ENCODE measurements at places on chromosomes 5 and 9. TPM values are rescaled to one million over a fixed set of nuclear protein-coding genes. Genes with fewer than 3 reads are reported as not detected.

The OR1Q1 gene
- total RNA-seq: not detected

The CDH18 gene
- total RNA-seq: 0.32 TPM

The TRIM36 gene
- 1.3 TPM for total RNA-seq

The C1QTNF2 gene
- 2.2 TPM for total RNA-seq

The SLC6A19 gene
- total RNA-seq: 179 TPM

The PCDHGA5 gene
- 3.3 TPM for total RNA-seq

- DNase-seq: peak; percentile 89
Measured at GRCh38 chr5:172417983-172418630, 36.2 kb downstream of the SH3PXD2B start.

DNA sequence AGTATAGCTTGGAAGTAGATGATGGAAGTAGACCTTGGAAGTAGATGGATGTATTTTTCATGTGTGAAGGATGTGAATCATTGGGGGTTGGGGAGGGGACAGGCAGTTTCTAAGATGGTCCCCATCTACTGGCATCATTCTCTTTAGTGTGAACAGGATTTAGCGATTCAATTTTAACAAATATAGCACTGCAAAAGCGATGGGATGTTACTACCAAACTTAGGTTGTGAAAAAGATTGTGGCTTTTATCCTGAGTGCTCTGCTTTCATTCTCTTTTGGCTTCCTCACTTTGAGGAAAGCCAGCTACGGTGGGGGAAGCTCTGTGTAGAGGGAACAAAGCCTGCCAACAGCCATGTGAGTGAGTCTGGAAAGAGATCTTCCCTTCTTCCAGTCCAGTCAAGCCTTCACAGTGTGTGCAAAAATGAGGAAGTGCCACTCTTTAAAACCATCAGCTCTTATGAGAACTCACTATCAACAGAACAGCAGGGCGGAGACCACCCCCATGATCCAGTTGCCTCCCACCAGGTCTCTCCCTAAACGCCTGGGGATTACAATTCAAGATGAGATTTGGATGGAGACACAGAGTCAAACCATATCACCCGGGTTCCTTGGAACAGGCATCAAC lies 441.4 kb downstream of the SH3GL2 start:
- DNase-seq: no peak

- DNase-seq: no peak
Measured at GRCh38 chr5:75364571-75365280, 27.7 kb downstream of the HMGCR start.

DNA sequence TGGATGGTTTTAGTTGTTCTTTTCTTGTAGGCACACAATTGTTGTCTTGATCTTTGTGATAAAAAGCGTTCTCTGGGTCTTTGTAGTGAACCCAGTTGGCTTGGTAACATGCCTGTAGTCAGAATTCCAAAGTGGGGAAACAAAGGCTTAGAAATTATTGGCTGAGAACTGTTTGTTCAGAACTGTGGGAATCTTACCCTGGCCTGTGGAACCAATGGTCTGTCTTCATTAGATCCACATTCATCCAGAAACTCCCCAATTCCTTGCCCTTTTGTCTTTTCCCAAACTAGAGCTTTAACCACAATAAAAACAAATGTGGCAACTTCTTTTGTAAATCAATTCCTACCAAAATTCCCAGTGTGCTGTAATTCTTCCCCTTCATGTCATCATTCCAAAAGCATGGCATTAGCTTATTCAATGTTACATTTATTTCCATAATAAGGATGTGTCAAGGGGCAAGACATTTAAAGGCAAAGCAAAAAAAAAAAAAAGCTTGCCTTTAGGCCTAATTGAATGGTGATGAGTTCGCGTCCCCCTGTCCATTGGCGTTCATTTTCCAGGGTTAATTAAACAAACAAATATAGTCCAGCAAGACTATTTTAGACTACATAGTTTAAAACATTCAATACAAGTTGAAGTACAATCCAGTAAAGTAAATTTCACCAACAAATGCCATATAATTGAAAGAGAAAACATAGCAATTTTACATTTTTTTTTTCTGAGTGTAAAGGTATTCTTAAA lies 249.8 kb upstream of the ZNF608 start:
- DNase-seq: no peak

DNA sequence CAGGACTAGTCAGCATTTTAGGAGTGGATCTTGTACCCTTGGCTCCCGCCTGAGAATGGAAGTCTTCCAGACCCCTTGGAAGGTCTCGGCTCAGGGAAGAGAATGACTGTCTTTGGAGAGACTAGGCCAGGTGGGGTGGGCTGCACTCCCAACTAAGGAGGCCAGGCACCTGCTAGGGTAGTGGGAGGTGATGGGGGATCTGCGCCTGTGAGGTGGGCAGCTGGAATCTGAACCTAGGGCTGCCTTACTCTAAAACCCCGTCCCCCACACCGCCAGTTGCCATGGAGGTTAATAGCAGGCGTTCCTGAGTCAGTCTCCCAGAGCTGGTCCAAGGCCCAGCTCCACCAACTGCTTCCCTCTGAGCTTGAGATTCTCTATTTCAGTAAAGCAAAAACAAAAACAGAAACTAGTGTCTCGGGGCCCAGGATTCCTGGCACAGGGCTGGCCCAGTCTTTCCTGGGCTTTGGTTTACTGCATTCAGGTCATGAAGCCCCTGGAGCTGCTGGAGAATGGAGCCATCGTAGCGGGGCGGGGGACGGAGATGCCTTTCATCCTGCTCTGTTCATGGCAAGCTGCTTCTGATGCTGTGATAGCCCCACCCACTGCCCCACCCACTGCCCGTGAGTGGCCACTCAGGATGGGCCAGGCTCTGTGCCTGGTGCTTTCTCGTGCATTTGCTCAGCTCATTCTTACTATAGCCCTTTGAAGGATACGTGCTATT lies 57.5 kb downstream of the DAB2IP start:
- no peak for DNase-seq

DNA sequence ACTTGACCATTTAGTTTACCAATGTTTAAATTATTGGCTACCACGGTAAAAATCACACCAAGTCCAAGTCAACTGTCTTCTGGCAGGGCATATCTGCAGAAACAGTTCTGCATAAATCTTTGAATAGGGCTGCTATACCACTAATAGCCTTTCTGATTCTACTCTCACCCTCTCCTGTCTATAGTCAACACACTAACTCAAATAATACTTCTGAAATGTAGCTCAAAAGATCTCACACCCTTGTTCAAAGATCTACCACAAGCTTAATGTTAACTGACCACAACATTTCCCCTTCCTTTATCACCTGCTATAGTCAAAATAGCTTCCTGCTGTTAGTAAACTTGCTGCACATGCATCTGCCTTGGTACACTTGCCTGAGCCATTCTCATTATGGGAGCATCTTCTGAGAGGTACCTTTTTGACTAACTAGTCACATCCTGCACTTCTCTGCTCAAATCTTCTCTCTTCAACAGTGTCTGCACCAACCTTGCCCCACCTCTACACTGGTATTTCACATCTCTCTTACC lies 319.4 kb downstream of the CDH10 start:
- DNase-seq: no peak

- no peak for DNase-seq
Measured at GRCh38 chr9:132957805-132958204, 13.4 kb upstream of the TSC1 start.

DNA sequence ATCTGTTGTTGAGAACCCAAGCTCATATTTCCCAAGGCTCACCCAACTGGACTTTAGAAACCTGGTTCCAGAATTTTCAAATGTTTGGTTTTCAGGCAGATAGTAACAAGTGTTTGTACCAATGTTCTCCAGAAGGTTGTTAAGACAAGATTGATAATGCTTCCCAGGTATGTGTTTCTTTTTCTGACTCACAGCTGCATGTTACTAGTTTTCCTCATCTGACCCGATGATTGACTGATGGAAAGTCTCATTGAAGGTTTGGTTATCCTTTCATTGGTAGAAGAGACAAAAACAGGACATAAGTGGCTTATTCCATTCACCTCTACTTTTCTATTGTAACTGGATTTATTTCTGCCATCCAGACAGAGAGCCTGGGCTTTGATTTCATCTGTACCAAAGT lies 10.4 kb downstream of the BASP1 start:
- no peak for DNase-seq

- DNase-seq: no peak
Measured at GRCh38 chr9:91814753-91815152, 135.3 kb downstream of the ROR2 start.

DNA sequence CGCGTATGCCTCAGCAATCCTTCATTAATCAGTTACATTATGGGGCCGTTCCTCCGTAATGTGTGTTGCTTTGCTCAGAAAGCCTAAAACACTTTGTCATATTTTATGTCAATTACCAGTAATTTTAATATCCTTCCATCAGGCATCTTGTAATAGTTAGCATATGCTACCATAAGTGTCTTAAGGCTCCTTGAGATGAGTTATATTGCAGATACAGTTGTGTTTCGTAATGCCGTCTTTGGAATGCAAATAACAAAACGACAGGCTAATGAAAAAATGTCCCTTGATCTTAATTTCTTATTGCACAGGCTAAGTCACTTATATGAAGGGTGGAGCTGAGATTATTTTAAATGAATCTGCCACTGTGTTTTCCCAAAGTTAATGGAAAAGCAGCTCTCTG lies 50.5 kb downstream of the TBCA start:
- DNase-seq: no peak

DNA sequence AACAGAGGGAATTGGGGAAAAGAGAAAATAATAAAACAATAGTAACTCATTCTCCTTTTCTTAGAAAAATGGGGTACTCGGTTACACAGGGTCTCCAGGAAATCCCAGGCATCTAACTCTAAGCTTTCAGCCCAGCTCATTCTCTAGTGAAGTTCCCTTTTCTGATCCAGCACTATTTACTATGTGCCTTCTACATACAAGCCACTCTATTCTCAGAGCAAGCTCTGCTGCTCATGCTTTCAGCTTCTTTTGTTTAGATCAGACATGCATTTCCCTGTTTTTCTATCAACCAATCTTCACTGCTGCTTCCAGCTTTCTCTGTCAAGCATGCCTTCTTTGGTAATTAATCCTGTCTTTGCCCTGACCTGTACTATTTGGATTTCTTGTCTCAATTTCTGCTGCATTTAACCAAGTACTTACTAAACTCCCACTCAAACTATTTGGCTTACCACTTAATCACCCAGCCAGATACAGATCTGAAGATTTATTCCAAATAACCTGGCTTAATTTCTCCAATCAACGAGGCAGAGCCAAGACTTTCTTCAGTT lies 25.3 kb downstream of the OSMR start:
- no peak for DNase-seq

- no peak for DNase-seq
Measured at GRCh38 chr9:2745560-2746380, 28.5 kb downstream of the KCNV2 start.

GRCh38 chr5:16542236-16542635 lies 74.6 kb downstream of the RETREG1 start:
- DNase-seq: no peak

DNA sequence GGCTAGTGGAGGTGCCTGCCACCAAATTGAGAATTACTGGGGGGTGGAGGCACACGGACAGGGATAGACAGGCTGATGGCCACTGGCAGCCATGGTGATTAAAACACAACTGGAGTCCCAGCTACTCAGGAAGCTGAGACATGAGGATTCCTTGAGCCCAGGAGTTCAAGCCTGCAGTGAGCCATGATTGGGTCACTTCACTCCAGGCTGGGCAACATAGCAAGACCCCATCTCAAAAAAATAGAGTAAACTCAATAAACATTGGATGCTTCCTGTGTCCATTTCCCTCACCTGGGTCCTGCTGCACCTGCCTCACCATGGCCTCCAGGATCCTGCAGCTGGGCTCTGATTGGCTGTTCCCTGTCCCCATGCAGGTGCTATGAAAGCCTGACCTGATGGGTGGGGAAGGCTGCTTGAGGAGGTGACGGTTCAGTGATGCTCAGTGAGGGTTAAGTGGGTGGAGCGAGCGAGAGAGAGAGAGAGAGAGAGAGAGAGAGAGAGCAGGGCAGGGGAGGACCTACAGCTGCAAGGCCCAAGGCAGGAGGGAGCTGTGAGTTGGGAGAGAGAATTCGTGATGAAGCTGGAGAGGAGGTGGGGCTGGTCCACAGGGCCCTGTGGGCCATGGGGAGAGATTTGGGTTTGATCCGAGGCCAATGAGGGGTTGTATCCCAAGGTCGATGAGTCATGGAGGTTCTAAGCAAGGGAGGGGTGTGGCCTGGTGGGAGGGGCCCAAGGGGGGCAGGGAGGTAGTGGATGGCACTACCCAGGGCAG lies 36.7 kb upstream of the FUBP3 start:
- no peak for DNase-seq

Data from mucosa of gallbladder (tissue), 1 donor.